ENCODE measurements at places on chromosomes 6 and 20.

- no peak for DNase-seq
Measured at GRCh38 chr6:44456070-44456965, 68.8 kb downstream of the CDC5L start.

DNA sequence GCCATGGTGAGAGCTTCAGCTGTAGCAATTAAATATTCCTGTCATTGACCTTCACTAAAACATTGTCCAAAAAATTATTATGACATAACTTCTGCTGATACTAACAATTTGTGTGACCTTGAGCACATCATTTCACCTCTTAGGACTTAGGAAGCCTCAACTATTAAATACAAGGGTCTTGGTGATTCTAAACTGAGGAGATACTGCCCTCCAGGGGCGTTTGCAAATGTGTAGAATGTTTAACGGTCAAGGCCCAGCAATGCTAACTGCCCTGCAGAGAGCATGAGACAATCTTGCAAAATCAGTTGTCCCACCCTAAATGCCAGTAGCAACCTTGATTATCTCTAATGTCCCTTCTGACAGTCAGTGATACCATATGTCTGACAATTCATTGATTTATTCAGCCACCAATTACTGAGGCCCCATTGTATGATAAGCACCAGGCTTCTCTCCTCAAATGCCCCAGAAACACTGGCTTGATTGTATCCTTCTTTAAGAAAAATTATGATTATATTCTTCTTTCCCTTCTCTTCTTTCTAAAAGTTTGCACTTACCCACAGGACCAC, 284.1 kb upstream of the PLN start:
- no peak for DNase-seq

GRCh38 chr20:4764805-4765204, 43.1 kb downstream of the PRND start:
- no peak for DNase-seq

DNA sequence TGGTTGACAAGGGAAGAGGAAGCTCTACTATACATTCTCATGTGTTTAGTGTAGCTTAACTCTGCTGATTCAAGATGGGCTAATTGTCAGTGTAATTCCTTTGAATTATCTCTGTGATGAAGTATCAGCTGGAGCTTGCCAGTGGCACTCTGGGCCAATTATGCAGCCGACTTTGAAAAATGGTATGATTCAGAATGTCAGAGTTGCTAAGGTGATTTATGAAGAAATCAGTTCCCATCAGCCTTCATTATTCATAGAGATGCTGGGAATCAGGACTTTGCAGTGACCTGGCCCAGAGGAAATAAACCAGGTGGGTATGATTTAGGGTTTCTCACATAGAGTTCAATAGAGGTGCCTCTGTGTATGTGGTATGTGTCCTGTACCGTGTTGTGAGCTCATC, 33.4 kb downstream of the KCNS1 start:
- DNase-seq, result no peak

DNA sequence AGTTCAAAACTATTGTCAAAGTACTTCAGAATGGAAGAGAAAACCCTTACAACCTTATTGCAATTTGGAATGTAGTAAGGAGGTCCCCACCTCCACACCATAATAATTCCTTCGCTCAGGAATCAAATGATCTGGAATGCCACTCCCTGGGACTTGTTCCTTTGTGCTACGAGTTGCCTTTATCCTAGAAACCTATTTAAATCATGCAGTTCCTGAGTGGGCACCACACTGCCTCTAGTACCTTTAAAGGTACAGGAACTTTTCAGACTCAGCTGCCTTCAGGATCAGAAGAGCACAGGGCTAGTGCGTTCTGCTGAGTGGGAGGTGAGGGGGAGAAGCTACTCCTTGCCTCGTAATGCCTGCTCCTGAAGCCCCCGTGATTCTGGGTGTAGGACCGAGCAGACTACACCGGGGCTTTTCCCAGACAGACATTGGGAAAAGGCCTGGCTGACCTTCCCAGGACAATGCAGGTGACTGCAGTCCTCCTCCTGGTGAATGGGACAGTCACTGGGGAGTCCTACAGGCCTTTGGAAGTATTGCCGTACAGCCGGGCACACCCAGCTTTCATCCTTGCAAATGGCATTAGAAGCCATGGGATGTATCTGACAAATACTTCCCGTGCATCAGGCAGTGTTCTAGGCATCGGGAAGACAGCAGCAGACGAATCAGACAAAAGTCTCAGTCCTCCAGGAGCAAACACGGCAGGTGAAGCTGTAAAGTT, 11.8 kb upstream of the TUBB2B start:
- no peak for DNase-seq

- DNase-seq, result no peak
Measured at GRCh38 chr6:119493980-119494379, 144.4 kb upstream of the MAN1A1 start.

GRCh38 chr6:30686009-30686907, at the start of gene PPP1R18:
Gene PPP1R18 (minus strand): TSS chr6:30686645. CDS start chr6:30686018, 627 bp downstream.
- no peak for DNase-seq

- no peak for DNase-seq
Measured at GRCh38 chr6:45555981-45556771, 178.4 kb upstream of the SUPT3H start.

- DNase-seq, result no peak
Measured at GRCh38 chr6:33634161-33634727, 13.1 kb downstream of the ITPR3 start.

GRCh38 chr6:34969662-34970265, 80.7 kb downstream of the ANKS1A start:
- DNase-seq, result no peak

DNA sequence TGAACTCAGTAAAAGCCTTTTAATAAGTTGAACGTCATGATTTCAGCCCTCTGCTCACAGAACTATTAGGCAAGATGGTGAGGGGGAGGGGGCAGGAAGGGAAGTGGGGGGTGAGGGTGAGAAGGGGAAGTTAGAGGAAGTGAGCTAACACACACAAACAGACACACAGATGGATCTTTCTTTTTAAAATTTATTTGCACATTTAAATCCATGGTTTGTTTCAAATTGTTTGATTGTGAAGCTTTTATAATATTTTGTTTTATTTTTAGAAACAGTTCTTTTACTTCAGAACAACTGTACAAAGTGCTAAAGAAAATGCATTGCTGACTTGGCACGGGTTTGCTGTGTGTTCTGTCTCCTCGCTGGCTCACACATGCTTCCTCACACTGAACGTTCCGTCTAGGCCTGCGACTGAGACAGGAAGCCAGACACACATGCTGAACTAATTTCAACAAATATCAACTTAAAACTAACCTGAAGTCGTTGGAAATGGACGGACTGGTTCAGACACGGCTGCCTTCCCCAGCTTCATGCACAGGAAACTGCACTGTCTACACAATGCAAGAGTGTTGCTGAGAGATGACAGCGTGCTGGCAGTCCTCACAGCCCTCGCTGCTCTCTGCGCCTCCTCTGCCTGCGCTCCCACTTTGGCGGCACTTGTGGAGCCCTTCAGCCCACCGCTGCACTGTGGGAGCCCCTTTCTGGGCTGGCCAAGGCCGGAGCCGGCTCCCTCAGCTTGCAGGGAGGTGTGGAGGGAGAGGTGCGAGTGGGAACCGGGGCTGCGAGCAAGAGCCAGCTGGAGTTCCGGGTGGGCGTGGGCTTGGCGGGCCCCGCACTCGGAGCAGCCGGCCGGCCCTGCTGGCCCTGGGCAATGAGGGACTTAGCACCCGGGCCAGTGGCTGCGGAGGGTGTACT, 8.1 kb upstream of the ZBP1 start:
- no peak for DNase-seq

GRCh38 chr6:150593119-150593518, 6.6 kb upstream of the PLEKHG1 start:
- no peak for DNase-seq

- DNase-seq, result no peak
Measured at GRCh38 chr6:14068133-14068532, 49.4 kb upstream of the CD83 start.

DNA sequence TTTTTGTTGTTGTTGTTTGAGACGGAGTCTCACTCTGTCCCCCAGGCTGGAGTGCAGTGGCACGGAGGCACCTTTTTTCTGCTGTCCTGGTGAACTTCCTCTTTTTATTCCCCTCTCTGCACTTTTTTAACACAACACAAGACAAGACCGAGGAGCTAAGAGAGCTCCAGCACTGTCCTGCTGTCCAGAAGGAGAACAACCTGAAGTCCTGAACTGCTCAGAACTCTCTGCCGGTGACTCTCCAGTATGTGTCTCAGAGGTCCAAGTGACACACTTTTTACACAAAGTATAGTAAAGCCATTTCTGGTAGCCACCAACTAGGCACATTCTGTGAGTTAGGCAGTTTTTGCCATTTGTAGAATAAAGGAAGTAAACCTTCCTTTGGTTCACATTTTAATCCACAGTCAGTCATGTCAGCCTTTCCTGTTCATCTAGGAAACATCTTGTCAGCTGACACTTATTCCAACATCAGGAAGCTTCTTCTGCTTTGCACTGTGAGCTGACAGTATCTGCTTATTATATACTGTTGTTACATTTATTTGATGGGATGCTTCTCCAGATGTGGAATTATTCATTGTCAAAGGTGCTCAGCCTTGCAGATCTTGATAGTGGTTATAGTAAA, 28.1 kb upstream of the TXNDC5 start:
- DNase-seq, result no peak

GRCh38 chr6:42692137-42692911, 30.1 kb downstream of the PRPH2 start:
- DNase-seq, result no peak

DNA sequence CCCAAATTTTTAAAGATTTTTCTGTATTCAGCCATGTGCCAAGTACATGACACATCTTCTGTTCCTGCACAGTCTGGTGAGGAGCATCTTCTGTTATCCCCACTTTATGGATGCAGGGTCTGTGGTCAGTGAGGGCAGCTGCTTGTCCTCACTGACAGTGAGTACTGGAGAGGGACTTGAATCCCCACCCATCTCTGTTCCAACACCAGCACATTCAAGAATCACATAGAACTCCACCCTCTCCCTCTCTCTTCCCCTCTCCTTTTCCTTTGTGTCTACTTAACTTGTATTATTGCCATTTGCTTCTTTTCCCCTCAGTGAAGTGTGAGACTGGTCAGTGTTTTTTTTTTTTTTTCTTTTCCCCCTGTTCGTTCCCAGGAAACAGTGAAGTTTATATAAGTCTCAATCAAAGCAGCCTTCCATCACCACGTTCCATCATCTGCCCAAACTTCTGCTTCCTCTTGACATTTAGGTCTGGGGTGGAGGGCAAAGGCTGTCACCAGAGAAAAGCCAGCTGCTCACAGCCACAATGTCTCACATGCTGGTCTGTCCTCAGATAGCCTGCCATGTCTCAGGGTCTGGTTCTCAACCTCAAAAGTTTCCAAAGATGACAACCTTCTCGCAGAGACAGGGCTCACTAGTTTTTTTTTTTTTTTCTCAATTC, 110.0 kb upstream of the SSTR4 start:
- no peak for DNase-seq

GRCh38 chr20:54456423-54456822, 19.0 kb upstream of the DOK5 start:
- DNase-seq, result no peak

GRCh38 chr6:136230219-136230853, 19.8 kb downstream of the MTFR2 start:
- DNase-seq, result no peak

DNA sequence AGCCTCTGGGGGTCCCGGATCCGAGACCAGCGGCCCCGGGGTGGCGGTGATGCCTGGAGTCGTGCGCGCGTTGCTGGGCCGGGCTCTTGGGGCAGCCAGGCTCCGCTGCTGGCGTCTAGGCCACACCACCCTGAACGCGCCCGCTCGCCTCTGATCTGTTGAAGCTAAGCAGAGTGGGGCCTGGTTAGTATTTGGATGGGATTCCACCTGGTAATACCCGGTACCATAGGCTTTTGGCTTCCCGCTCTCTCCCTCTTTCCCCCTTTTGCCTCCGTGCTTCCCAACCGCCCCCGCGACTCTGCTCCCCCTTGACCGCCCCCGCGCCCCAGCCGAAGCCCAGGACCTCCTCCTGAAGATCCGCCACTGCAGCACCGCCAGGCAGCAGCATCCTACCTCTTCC, 1383.5 kb upstream of the DEFB115 start:
- DNase-seq, result no peak

GRCh38 chr20:20663841-20664240, 48.6 kb downstream of the RALGAPA2 start:
- no peak for DNase-seq

- no peak for DNase-seq
Measured at GRCh38 chr20:513429-513828, 30.2 kb downstream of the CSNK2A1 start.

DNA sequence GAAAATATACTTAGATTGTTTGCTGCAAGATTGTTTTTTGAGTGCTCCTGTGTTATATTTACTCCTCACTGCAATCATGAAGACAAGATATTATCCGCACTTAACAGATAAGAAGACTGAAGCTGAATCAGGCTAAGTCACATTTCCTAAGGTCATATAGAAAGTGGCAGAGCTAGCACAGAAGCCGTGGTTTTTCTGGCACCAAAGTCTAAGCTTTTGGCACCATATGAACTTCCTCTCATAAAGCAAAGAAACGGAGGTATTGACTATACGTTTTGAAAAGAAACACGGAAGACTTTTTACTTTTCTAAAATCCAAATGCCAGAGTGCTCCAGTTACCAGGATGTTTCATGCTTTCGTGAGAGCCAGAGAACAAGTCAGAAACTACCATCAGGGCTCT, 9.3 kb upstream of the DTD1 start:
- no peak for DNase-seq

DNA sequence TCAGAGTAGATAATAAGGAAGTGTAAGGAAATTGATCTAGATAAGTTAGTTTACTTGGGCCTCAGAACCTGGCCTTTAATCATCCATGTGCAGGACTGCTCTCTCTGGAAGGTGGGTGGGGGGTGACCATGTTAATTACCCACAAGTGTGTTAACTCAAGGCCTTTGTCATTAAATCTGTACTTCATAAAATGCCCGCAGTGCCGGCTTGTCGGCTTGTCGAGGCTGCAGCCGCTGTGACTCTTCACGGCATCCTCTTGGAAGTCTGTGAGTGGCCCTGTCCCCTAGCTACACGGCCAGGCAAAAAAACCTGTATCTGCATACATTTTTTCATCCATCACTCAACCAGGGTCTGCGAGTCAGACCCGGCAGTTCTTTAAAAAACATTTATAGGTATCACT, 70.9 kb upstream of the ASCC3 start:
- DNase-seq, result no peak

GRCh38 chr6:5580736-5581581, 319.6 kb downstream of the FARS2 start:
- no peak for DNase-seq

- DNase-seq, result no peak
Measured at GRCh38 chr20:33522256-33522820, 32.4 kb downstream of the CBFA2T2 start.

DNA sequence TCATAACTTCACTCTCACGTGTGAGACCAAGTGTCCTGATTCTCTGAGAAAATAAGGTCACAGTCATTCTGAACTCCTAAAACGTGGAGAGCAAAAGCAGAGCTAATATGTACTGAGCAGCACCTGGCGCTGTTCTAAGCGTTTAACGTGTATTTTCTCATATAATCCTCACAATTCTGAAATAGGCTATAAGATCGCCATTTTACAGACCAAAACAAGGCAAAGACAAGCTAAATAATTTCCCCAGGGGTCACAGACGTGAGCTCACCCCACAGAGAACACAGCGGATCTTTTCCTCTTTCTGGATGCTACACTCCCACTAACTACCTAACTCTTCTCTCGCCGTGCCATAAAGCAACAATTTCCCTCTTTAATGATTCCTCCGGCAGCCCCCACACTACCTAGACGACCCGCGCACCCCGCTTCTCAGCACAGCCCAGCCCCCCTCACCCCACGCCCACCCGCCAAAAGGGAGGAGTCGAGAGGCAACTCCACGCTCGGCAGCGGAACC, 636 bp downstream of the SUPT3H start:
- no peak for DNase-seq

Data from caudate nucleus (tissue), 63 donors.